ENCODE measurements at places on chromosomes 16 and 17. TPM values are rescaled to one million over a fixed set of nuclear protein-coding genes. Genes with fewer than 3 reads are reported as not detected.

Gene TNFRSF13B
- total RNA-seq: not detected

Gene FAAP100
- total RNA-seq: 56.0 TPM

Gene SLC25A39
- total RNA-seq: 94.4 TPM

Gene EVI2B
- total RNA-seq: 176 TPM

Gene CHD9NB
- not detected for total RNA-seq

Gene EMC6
- total RNA-seq: 27.8 TPM

DNA sequence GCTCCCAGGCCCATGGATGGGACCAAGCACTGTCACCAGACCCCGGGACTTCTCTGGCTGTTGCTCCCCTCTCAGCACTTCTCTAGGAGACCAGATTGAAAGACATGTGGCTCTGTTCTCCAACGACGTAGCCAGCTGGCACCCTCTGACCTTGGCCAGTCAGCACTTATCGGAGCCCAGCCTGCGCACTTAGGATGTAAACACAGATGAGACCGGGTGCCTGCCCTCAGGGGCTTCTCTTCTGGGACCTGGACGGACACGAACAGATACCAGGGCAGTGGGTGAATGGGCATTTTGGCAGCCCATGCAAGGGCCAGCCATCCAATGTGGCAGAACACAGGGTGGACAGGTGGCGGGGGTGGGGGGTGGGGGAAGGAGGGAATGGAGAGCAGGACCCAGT lies 6.6 kb downstream of the ZDHHC1 start:
- no peak for DNase-seq

GRCh38 chr17:50544516-50544915 lies 2.5 kb upstream of the SPATA20 start:
- no peak for DNase-seq

GRCh38 chr17:63491977-63492618 lies 15.2 kb downstream of the ACE start:
- DNase-seq: no peak

DNA sequence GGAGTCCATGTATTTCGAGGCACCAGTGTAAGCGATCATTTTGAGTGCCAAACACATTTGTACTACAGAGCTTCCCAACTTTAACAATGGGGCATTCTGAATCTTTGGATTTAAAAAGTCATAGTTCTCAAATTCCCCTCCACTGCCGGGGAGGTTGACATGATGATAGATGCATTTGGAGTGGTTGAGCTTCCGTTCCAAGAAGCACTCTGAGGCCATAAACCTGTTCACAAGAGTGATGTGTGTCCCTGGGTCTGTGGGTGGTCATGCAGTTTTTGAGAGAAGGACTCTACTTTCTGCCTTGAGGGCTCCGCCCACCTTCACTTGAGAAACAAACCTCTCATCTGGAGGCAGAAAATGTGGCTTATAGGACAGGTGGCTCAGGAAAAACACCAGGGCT lies 43.7 kb downstream of the IRX5 start:
- DNase-seq: no peak

GRCh38 chr17:63349478-63350000 lies 96.6 kb downstream of the CYB561 start:
- DNase-seq: no peak

DNA sequence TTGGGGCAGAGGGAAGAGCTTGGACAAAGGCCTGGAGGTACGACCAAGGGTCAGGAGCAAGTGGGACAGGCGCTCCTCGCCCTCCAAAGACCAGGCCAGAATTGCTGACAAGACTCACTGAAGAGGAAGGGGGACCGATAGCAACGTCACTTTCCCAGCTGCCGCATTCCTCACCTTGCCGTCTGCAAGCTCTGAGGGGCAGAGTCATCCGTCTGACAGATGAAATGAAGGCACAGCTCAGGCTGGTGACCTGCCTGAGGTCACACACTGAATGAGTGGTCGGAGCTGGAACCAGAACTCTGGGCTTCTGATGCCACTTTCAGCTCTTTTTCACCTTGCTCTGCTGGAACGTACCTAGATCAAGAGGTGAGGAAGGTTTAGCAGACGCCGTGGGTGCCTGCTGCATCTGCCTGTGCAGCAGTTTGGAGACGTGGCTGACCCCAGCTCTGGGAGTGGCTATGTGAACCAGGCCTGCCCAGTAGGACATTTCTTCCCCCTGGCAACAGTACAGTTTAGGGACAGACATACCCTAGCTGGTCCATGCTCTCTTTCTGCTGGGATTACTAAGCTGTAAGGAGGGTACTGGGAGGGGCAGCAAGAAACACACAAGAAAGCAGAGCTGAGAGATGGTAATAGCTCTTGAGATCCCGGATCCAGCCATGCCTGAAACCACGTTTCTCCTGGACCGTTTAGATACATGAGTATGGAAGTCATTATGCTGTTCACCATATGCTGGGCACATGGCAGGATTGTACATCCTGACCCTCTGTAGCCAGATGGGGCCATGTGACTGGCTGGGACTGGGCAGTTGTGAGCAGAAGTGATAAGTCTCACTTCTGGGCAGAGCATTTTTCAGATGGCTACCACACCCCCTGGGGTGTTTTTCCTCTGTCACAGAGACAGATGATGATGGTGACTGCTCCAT lies 50.9 kb downstream of the IL21R start:
- DNase-seq: no peak

DNA sequence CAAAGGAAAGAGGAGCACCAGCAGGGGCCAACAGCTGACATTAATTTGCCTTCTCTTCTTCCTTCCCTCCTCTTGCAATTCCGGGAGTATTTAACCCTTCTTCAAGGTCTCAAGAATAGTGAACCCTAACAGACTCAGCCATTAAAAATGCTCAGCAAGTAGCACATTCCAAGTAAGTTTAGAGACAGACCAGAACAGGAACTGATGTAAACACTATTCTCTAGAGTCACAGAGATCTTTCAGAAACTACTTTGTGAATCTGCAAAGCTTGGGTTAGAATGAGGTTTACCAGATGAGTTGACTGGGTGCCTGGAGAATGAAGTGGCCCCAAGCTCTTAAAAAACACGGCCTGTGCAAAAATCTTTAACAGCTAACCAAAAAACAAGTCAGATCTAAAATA lies 50.9 kb downstream of the TEX2 start:
- DNase-seq: no peak

DNA sequence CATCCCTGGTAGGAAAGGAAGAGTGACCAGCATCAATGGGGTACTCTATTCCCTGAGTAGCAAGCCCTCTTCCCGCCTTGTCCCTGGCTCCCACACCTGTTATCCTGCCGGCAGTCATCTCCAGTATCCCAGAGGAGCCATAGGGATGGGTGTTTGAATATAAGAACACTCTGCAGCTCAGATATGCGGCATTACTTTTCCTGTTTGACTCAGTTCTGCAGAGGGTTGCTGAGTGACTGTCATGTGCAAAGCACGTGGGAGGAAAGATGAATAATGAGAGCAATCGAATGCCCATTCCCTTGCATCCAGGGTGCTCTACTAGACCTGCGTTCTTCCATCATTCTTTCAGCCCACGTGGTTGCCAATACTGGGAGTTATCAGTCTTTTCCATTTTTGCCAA lies 115.1 kb downstream of the PRKCB start:
- DNase-seq: no peak

DNA sequence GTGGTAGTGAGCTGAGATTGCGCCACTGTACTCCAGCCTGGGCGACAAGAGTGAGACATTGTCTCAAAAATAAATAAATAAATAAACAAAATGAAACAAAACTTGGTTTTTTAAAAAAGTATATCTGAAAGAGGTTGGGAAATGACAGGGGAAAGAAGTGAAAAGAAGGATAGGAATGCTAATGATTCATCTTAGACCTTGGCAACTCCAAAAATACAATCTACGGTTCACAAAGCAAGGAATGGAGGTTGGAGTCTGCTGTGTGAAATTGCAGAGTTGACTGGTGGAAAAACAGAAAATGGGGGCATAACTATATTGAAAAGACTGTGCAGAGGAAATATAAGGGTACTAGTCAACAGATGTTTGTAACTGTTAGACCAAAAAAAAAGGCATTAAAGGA lies 40.0 kb upstream of the CD300E start:
- DNase-seq: no peak

GRCh38 chr17:29722411-29723198 lies 99.9 kb upstream of the CORO6 start:
- DNase-seq: peak; percentile 51

- no peak for DNase-seq
These were observed 850 bp upstream of the PNMT start for GRCh38 chr17:39667262-39667944.

DNA sequence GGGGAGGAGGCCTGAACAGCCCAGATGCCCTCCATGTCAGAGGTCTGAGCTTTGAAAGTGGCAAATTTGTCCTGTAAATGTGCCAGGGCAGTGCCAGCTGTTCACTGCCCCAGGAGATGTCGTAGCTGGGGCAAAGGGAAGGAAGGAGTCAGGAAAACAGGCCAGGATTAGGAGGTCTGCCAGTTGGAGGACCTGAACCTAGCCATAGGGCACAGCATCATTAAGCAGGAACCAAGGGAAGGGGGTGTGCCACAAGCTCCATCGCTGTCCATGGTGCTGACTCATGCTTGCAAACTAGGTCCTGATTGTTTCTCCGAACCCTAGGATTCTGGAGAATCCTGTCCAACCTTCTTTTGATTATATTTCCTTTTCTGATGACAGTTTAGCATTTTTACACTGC lies 124.2 kb downstream of the TMEM132E start:
- DNase-seq: peak; percentile 6

DNA sequence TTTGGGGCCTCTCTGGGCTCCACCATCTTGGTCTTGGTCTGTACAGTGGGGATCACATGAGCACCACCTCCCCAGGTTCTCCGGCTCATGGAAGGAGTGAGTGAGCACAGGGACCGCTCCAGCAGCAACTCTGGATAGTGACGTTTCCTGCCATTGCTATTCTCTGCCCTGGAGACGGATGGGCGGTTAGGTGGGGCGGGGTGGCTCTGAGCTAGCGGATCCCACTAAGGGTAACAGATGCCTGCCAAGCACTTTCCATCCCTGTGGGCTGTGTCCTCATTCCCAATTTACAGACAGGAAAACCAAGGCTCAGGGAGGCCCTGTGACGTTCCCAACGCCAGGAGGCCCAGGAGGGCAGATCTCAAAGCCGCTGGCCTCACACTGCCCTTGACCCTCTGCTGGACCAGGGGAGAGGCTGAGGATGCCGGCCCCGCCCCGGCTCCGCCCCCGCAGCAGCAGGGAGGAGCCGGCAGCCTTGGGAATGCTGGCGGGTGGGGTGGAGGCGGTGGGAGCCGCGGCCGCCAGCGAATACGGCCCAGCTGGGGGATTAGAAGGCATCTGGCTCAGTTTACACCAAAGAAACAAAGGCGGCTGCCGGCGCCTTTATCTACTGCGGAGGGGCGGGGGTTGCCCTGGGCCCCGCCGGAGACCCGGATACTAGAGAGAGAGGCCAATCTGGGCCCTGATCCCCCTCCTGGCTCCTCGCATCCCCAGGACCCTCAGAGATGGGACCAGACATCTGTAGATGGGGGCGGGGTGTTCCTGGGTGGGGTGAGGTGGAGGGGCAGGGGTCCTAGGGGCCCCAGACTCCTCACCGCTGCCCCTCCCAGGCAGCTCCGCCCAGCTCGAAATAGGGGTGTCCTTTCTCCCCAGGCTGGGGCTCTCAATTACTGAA lies 122.3 kb upstream of the CIBAR2 start:
- DNase-seq: no peak

DNA sequence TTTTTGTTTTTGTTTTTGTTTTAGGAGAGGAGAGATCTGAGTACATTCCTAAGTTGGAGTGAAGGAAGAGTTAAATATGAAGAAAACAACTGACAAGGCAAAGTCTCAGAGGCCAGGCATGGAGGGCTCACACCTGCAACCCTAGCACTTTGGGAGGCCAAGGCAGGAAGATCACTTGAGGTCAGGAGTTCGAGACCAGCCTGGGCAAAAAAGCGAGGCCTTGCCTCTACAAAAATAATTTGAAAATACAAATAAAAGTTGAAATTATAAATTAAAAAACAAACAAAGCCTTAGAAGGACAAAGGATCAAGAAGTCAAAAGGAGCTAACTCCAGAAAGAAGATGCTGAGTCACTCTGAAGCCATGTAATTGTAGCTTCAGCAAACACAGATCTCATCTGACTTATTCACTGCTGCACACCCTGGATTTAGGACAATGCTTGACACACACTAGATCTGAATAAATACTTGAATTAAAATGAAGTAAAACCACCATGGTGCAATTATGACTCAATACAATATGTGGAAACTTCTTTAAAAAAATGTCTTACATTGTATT lies 9.1 kb downstream of the CEP20 start:
- DNase-seq: no peak

DNA sequence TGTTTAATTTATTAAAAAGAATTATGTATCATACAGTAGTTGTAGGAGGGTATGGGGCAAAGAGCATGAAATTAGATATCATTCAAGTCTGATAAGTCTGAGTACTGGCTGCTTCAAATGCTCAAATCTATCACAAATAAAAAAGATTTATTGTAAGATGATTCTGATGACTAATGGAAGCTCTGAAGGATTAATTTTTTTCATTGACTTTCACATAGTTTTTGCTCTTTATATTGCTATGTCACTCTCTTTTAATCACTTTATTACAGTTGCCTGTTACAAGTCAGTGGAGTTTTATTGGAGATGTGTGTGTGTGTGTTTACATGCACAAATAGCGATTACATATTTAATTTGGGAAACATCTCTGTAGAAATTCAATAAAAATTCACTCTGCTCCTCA lies 15.0 kb downstream of the MAP2K4 start:
- DNase-seq: no peak

DNA sequence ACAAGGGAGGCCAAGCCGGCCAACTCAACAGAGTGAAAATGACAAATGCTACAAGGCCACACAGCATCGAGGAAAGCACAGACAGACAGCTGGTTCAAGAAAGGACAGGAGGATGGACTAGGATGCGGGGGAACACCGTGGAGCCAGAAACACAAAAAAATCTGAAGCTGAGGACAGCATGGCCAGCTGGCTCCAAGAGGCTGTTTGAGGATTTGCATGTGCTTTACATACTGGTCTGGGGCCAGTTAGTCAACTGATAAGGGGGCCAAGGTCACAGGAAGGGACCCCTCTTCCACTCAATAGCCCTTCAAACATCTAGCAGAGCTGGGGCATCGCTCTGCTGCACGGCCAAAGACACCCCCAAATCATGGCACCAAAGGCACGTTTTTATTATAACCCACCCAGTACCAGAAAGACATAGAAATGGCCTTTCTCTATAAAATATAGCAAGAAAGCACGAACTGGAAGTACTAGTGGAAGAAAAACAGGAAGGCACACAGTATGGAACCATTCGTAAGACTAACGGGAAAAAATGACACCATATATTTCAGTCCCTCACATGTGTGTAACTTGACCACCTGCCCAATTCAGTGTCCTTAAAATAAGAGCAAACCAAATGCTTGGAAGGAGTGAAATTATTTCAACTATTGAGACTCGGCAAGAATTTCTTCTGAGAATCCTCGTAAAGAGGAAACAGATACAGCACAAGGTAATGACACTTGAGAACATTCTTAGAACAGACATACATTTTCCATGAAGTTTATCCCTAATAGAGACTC lies 7.8 kb upstream of the SRL start:
- DNase-seq: no peak
